ENCODE measurements at places on chromosomes 7 and 10.

DNA sequence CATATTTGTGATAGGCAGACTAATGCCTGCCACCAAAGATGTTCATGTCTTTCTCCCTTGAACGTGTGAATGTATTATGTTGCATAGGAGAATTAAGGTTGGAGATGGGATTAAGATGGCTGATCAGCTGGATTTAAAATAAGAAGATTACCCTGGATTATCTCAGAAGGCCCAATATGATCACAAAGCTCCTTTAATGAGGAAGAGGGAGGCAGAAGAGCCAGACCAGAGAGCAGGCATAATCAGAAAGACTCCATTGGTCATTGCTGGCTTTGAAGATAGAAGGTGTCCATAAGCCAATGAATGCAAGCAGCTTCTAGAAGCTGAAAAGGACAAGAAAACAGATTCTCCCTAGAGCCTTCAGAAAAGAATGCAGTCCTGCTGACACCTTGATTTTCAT, 410.3 kb downstream of the GRM8 start:
- DNase-seq, result no peak

DNA sequence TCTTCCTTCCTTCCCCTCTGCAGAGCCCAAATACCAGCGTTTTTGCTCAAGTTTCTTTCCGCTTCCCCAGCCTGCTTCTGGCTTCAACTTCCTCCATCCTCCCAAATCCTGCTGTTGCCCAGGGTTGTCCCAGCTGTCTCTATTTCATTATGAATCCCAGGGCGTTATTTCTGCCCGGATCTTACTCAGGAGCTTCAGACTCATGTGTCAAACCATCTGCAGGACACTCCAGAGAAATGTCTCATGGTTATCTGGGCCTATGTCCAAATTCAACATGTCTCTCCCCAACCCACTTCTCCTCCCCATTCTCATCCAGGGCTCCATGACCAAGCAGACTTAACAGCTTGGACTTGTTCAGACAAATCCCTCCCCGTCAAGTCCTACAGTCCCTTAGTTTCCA, 15.6 kb downstream of the ARHGAP22 start:
- no peak for DNase-seq

GRCh38 chr7:18212758-18213157, 185.1 kb upstream of the PRPS1L1 start:
- DNase-seq, result no peak

DNA sequence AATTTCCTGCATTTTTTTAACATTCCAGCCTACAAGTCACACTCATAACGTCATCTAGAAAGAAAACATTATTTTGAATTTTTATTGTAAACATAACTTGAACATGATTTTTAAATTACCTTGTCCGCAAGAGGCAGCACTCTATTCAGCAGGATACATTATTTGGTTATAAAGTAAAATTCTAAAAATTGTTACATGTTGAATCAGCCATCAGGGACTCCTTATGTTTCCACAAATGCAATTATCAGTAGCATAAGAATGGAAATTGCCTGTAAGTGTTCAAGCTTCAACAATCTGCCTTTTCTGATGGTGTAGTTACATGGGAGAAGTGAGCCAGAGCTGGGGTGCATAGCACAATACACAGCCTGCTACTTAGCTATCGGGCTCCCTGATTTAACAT, 97.5 kb downstream of the ZNF365 start:
- no peak for DNase-seq

GRCh38 chr10:75235375-75236177, at the start of gene COMTD1:
COMTD1 (minus strand) TSS chr10:75235957; CDS start chr10:75235928, 29 bp downstream.
- peak; percentile 76 for DNase-seq

GRCh38 chr7:43208242-43208641, 95.8 kb downstream of the HECW1 start:
- DNase-seq, result no peak

GRCh38 chr10:43068471-43069210, 8.2 kb upstream of the RET start:
- DNase-seq, result no peak

DNA sequence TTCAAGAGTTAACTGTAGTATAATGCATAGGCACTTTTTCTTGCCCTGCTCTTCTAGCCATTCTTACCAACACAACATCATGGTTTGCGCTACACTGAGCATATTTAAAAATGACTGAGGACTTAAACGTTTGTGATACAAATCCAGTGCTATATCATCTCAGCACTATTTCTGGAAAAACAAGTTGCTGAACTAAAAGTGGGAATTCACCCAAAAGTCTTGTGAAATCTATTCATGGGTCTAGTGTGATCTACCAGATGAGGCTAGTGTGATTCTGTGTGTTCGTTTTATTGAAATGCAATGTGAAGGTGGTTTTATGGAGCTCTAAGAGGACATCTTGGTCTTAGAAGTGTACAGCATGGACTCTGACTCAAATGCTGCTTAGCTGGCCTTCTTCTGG, 584.6 kb upstream of the POM121L12 start:
- DNase-seq, result no peak

DNA sequence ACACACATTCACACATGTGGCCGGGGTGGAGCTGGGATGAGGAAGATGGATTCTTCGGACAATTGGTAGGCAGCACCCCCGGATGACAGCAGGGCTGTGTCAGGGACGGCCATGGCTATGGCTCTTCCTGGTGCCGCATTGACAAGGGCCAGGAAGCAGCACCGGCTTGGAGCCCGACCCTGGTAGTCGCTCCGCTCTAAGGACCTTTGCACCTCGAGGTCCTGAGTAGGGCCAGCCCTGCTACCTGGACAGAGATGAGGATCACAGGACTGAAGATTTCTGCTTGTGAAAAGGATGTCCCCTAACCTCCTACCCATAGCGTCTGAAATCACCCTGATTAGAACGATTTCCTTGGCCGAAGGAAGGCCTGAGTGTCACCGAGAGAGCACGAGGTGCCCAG, 134.1 kb downstream of the ADARB2 start:
- no peak for DNase-seq

DNA sequence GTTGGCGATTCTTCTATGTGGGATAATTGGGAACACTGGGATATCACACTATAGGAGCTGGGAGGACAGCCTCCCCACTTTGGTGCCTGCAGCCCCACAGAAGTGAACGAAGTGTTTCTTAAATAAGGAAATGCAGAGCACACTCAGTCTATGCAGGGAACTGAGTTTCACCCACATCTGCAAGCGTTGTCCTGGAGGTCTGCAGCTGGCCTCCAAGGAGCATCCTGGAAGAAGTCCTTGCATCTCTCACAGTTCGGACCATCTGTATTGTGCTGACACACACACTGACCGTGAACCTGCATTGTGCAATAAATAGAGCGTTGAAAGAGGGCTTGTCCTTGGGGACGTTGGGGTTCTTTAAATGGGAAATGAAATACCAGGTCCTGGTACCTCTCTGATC, 25.8 kb downstream of the LAMB4 start:
- DNase-seq, result no peak

DNA sequence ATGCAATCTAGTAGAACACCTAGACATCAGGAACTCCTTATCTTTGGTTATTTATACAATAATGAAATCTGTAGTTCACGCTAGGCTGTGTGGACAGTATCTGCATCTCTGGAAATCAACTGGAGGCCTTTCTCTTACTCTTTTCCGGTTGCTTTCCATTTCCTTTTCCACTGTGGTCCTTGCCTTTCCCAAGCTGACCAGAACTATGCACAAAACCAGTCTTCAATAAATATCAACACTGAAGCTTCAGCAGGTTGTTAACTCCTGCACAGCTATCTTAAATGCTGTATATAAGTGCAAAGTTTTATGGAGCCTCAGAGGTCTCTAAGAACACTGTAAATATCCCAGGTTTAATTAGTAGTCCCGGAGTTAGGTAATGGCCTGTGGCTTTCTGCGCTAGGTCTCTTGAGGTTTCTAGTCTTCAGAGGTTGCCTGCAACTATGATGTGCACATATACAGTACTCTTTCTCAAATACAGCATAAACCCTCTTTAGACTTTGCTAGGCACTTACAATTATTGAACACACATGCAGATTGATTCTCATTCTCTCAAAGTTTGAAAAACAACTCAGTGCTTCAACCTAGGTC, 2.4 kb downstream of the KLLN start:
- DNase-seq, result no peak

DNA sequence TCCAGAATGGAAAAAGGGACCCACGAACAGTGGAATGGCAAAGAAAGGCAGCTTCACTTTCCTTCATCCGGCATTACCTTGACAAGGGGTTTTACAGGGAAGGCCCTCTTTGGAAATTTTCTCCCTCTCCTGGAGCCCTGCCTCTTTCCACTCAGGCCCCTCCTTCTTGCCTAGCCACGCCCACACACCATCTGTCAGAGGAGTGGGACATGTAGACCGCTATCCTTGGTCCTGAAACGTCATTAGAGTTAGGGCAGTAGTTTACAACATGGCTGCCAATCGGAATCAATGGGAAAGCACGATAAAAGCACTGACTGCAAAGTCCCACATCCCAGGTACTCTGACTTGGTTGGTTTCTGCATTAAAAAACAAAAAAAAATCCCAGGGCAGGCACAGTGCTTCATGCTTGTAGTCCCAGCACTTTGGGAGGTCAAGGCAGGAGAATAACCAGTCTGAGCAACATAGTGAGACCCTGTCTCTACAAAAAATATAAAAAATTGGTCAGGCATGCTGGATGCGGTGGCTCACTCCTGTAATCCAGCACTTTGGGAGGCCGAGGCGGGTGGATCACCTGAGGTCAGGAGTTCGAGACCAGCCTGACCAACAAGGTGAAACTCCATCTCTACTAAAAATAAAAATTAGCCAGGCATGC, 96.4 kb downstream of the MARCHF5 start:
- DNase-seq, result no peak
